ENCODE measurements at places on chromosomes 6 and 20.
A peak's percentile ranks its signal among the peaks of the same experiment; 100 is the strongest.

GRCh38 chr6:64589961-64590360, 954.4 kb downstream of the PHF3 start:
- DNase-seq: no peak
- no peaks in the 10 kb centered on the region for H3K36me3 ChIP-seq
- no peak overlapping the region for H3K4me3 ChIP-seq
- no peaks in the 10 kb centered on the region for H3K27me3 ChIP-seq
- H3K4me1 ChIP-seq: no peaks in the 10 kb centered on the region

- no peak overlapping the region for H3K27ac ChIP-seq
- DNase-seq: no peak
- no peaks in the 10 kb centered on the region for H3K36me3 ChIP-seq
- no peak overlapping the region for H3K4me3 ChIP-seq
- no peaks in the 10 kb centered on the region for H3K4me1 ChIP-seq
These were observed 9.8 kb downstream of the MAPK13 start for GRCh38 chr6:36139991-36140710.

GRCh38 chr6:158042245-158042798, 60.7 kb downstream of the SYNJ2 start:
- peak overlapping the region; percentile 18 for H3K27ac ChIP-seq
- no peak overlapping the region for H3K4me3 ChIP-seq
- peaks cover 30% of the 10 kb centered on the region for H3K36me3 ChIP-seq
- H3K27me3 ChIP-seq: peaks cover 13% of the 10 kb centered on the region
- H3K4me1 ChIP-seq: peaks cover 29% of the 10 kb centered on the region

DNA sequence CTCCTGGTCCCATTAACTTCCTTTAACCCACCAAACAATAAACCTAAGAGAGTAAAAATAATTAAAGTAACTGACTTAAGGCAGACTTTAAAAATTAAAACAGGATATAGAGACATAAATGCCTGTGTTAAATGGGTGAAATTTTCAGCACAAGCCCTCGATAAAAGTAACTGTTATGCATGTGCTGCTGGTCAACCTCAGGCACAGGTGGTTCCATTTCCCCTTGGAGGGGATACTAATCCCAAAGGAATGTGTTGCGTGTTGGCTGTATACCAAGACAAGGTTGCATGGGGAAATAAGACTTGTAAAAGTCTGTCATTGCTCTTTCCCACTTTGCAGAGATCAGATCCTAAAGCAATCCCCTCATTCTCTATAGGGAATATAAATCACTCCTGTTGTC, 25.8 kb downstream of the HLA-A start:
- peaks cover 60% of the 10 kb centered on the region for H3K4me1 ChIP-seq
- no peak overlapping the region for H3K4me3 ChIP-seq
- DNase-seq: no peak
- H3K36me3 ChIP-seq: no peaks in the 10 kb centered on the region
- H3K27me3 ChIP-seq: peaks cover 9% of the 10 kb centered on the region
- no peak overlapping the region for H3K27ac ChIP-seq

DNA sequence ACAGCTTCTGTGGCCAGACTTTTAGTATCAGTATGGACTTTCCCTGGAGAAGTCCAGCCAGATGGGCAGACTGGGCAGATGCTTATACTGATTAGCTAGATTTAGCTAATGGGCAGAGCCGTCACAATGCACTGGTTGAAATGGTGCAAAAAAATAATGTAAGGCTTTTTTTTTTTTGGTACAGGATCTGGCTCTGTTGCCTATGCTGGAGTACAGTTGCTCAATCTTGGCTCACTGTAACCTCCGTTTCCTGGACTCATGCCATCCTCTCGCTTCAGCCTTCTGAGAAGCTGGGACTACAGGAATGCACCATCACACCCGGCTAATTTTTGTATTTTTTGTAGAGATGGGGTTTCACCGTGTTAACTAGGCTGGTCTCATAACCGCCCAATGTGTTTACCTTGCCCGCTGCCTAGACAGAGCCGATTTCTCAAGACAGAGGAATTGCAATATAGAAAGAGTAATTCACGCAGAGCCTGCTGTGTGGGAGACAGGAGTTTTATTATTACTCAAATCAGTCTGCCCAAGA, 16.4 kb upstream of the KIFC1 start:
- no peak for DNase-seq
- no peaks in the 10 kb centered on the region for H3K4me1 ChIP-seq
- H3K4me3 ChIP-seq: no peak overlapping the region
- no peaks in the 10 kb centered on the region for H3K36me3 ChIP-seq
- H3K27me3 ChIP-seq: no peaks in the 10 kb centered on the region

DNA sequence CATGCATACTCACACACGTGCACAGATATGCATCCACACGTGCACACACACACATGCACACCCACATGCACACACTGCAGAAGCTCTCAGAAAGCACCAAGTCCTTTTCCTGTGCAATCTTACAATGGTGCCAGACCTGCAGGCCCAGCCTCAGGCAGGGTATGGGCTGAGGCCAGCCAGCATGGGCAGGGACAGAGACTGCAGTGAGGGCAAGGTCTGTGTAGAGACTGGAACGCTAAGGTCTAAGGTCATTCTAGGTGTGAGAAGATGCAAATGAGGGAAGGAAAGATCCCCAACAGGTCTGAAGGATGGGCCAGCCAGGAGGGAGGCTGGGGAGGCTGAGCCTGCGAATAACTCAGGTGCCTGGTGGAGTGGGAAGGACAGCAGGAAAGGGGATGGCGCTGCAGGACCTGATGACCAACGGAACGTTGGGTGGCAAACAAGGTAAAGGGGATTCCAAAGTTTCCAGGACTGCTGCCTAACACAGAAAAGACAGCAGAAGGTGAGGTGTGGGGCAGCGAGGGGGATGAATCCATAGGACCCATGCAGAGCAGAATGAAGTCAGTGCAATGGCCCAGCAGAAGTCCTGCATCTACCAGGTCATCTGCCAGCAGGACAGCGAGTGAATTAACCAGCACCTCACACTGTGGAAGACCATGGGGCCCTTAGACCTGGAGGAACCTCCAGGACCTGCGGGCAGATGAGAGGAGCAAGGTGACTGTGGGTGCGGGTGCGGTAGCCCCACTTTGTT, 67.0 kb downstream of the ABHD12 start:
- DNase-seq: no peak
- no peak overlapping the region for H3K4me3 ChIP-seq
- H3K27ac ChIP-seq: no peak overlapping the region
- peaks cover 3% of the 10 kb centered on the region for H3K36me3 ChIP-seq
- H3K27me3 ChIP-seq: peaks cover 3% of the 10 kb centered on the region

- H3K27ac ChIP-seq: no peak overlapping the region
- no peaks in the 10 kb centered on the region for H3K36me3 ChIP-seq
- peaks cover 4% of the 10 kb centered on the region for H3K27me3 ChIP-seq
- H3K4me1 ChIP-seq: peaks cover 3% of the 10 kb centered on the region
- no peak for DNase-seq
These were observed 8.8 kb upstream of the OSTM1 start for GRCh38 chr6:108083349-108083748.

- H3K4me1 ChIP-seq: peaks cover under 1% of the 10 kb centered on the region
- DNase-seq: no peak
- no peaks in the 10 kb centered on the region for H3K27me3 ChIP-seq
- H3K36me3 ChIP-seq: no peaks in the 10 kb centered on the region
These were observed 138.4 kb upstream of the SPACA1 start for GRCh38 chr6:87908978-87909811.

- DNase-seq: no peak
- no peak overlapping the region for H3K27ac ChIP-seq
- H3K36me3 ChIP-seq: no peaks in the 10 kb centered on the region
- peaks cover 6% of the 10 kb centered on the region for H3K4me1 ChIP-seq
- H3K4me3 ChIP-seq: no peak overlapping the region
- no peaks in the 10 kb centered on the region for H3K27me3 ChIP-seq
These were observed 148.2 kb upstream of the CITED2 start for GRCh38 chr6:139522511-139523220.

GRCh38 chr6:34688956-34689355, 7.6 kb downstream of the ILRUN start:
- peaks cover 2% of the 10 kb centered on the region for H3K27me3 ChIP-seq
- no peaks in the 10 kb centered on the region for H3K36me3 ChIP-seq
- DNase-seq: no peak
- no peak overlapping the region for H3K4me3 ChIP-seq
- H3K27ac ChIP-seq: no peak overlapping the region

- no peaks in the 10 kb centered on the region for H3K4me1 ChIP-seq
- H3K36me3 ChIP-seq: no peaks in the 10 kb centered on the region
- peaks cover 2% of the 10 kb centered on the region for H3K27me3 ChIP-seq
- H3K27ac ChIP-seq: no peak overlapping the region
These were observed 286.6 kb downstream of the TENT5A start for GRCh38 chr6:81465859-81466258.

DNA sequence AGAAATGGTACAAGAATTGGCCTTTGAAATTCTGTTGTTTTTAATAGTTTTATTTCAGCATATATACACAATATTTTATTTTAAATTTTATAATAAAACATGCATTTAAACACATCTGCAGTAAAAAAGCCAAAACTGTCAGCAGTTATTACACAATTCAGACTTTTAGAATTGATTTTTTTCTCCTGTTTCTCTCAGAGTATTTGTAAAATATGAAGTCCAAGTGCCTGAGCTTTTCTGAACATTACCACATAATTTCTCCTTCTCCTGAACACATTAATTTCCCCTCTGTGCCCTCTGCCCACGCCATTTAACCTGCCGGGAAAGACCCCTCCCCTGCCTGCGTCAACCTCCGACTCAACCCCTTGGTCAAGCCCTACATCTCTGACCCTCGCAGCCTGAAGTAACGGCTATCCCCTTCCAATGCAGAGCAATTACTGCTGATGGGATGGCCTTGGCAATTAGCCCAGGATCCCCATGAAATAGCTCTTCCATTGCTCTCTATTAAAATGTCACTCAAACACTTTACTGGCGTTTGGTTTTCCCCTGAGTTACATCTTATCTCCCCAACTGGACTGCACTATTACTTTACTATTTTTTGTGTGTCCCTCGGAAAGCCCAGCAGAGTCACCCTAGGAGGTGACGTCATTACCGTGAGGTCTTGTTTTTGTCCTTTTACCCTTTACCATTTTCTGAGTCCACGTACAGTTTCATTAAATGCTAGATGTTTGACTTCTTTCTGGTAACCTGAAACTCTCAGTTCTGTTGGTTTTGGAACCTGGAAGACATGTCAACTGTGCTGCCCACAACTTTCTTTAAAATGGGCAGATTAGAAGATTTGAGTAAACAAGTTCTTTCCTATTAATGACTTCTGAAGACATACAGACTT, 146.7 kb upstream of the TAB2 start:
- H3K36me3 ChIP-seq: no peaks in the 10 kb centered on the region
- H3K27me3 ChIP-seq: no peaks in the 10 kb centered on the region
- H3K4me3 ChIP-seq: no peak overlapping the region
- no peak for DNase-seq

- H3K27me3 ChIP-seq: peaks cover 9% of the 10 kb centered on the region
- H3K4me3 ChIP-seq: no peak overlapping the region
- DNase-seq: no peak
- peaks cover 41% of the 10 kb centered on the region for H3K4me1 ChIP-seq
These were observed 7.6 kb downstream of the PPP1R14C start for GRCh38 chr6:150150458-150150820.

DNA sequence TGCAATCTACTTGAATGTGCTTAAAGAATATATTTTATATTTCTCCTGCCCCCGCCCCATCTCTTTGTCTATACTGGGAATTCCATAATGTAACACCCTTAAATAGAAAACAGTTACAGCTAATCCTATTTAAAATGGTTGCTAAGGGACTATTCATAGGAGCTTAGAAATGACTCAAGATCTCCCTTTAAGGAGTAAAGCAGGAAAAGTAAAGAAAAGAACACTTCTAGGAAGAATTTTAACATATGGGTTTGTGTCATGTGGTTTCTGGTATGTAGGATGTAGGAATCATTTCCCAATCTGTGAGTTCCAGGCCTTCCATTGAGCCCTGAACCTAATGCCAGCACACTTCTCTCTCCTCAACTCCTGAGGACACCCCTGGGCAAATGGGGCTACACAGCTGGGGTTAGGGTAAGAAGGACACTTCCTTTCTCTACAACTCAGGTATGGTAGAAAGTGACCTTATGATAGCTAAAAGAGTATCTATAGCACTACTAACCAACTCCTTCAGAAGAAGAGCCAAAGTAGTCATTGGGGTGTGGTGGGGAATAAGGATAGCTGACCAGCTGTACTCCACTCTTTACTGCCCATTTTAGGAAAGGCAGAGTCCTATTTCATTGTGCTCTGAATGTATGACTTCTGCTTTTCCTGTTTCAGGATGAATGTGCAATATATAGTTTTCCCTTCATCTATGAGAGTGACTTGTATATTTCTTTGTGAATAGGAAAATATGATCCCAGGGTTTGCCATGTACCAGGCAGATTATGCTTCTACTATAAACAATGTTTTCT, 27.3 kb downstream of the RIMS1 start:
- no peaks in the 10 kb centered on the region for H3K36me3 ChIP-seq
- H3K27ac ChIP-seq: no peak overlapping the region
- no peaks in the 10 kb centered on the region for H3K4me1 ChIP-seq
- no peaks in the 10 kb centered on the region for H3K27me3 ChIP-seq
- no peak for DNase-seq

DNA sequence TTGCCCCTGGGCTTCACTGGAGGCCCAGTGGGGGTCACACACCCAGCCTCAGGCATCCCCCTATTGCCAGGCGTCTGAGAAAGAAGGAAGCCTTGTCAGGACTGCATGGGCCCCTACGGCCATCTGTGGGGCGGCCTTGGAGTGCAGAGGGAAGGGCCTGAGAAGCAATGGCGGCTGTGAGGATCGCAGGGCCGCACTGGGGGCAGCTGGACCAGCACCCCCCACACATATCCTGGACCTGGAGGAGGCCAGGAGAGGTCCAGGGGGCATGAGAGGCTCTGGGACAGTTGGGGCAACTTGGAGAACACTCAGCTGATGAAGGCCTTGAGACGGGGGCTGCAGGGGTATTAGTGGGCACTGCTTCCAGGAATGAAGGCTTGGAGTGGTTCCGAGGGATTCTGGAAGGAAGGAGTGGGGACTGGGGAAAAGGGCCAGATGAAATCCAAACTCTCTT, 16.5 kb downstream of the MDFI start:
- H3K4me3 ChIP-seq: no peak overlapping the region
- H3K27ac ChIP-seq: peak overlapping the region; percentile 95
- peaks cover 53% of the 10 kb centered on the region for H3K4me1 ChIP-seq
- no peak for DNase-seq
- peaks cover 19% of the 10 kb centered on the region for H3K36me3 ChIP-seq
- H3K27me3 ChIP-seq: peaks cover 12% of the 10 kb centered on the region

DNA sequence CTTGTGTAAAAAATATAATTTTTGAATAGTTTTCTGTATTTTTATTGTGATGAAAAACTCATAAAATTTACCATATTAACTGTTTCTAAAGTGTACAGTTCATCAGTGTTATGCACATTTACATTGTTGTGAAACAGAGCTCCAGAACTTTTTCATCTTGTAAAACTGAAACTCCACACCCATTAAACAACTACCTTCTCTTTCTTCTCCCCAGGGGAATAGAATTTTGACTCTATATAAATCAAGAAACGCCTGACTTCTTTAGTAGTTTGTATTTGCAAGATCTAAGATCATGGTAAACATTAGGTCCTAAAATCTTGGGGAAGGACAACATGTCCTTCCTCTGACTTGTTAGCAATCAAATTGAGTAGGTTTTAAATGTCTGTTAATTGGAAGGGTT, 9.1 kb downstream of the ANKRD66 start:
- no peak overlapping the region for H3K4me3 ChIP-seq
- H3K4me1 ChIP-seq: no peaks in the 10 kb centered on the region
- H3K27me3 ChIP-seq: no peaks in the 10 kb centered on the region
- no peaks in the 10 kb centered on the region for H3K36me3 ChIP-seq
- H3K27ac ChIP-seq: no peak overlapping the region
- no peak for DNase-seq

- H3K36me3 ChIP-seq: peaks cover 2% of the 10 kb centered on the region
- H3K4me1 ChIP-seq: peaks cover 20% of the 10 kb centered on the region
- no peak for DNase-seq
- peaks cover under 1% of the 10 kb centered on the region for H3K27me3 ChIP-seq
- H3K27ac ChIP-seq: no peak overlapping the region
- no peak overlapping the region for H3K4me3 ChIP-seq
These were observed 60.0 kb upstream of the PIM1 start for GRCh38 chr6:37109714-37110499.

Data from endothelial cell (in vitro differentiated cells).